ENCODE measurements at places on chromosomes 5 and 9.

- no peak for ATAC-seq
Observed at GRCh38 chr9:114279693-114280092, 43.2 kb upstream of the ORM1 start.

DNA sequence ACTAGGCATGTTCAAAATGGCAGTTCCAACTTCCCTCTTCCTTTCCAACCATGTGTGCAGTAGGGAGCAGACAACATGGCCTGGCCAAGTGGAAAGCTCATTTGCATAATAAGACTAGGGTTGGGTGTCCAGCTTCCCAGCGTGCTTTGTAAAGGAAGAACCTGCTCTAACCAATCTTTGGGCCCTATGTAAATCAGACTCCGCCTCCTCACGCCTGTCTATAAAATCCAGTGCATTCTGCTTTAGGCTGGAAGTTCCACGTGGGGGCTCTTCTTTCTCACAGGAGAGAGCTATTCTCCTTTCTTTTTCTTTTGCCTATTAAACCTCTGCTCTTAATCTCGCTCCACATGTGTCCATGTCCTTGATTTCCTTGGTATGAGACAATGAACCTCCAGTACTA is 83.4 kb downstream of the GCNT1 start:
- peak; percentile 62 for ATAC-seq

- ATAC-seq = no peak
Observed at GRCh38 chr5:6344593-6344989, 33.8 kb downstream of the MED10 start.

- no peak for ATAC-seq
Observed at GRCh38 chr5:8500426-8500825, 631.5 kb downstream of the MTRR start.

DNA sequence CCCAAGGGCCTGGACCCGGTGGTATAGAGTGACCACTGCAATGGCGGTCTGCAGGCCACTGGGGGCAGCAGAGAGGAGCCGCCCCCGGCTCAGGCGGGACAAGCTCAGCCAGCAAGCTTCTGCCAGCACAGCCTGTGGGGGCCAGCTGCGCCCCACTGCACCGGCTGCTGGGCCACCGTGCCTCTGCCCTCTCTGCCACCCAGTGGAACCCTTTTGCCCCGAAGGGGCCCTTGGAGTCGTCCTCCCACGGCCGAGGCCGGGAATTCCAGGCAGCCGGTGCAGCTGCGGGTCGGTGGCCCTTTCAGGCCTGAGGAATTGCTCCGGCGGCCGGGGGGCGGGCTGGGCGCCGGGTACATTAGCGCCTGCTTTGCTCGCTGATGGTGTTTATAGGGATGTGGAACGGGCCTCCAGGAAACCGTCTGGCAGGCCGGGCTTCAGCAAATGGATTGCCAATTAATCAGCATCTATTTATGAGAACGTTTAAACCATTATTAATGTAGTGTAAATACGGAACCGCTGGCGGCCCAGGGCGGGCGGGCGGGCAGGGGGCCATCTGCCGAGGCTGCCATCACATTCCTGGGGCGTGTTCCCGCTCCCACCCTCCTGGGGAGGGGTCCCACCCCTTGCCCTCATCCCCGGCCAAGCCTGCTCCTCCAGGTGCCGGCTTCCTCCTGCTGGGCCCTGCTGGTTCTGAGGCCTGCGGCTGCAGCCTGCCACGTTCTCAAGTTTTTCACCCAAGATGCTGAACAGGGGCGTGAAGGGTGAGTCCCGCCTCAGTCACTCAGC is 127.4 kb downstream of the BARX1 start:
- peak; percentile 98 for ATAC-seq

DNA sequence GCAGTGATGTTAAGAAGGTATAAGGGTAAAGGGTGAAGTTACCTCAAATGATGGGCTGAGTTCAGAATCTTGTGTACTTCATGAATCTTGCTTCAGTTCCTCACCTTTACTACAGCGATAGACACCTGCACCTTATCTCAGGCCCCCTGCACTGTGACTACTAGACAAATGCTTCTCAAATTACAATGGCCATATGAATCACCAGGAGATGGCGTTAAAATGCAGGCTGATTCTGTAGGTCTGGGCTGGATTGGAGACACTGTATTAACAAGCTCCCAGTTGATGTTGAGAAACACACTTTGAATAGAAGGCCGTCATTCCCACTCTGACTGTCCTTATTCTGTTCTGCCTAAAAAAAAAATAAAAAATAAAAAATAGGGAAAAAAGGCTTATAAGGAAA is 29.8 kb downstream of the TARS1 start:
- ATAC-seq = peak; percentile 91

Measured in SK-N-SH treated with all-trans-retinoic acid at 6 μM for 48 hours (cell line).